NCI-H1092 (cell line): ENCODE measurements at places on chromosomes 3 and 15.

GRCh38 chr3:20215636-20216035 lies 29.6 kb upstream of the SGO1 start:
- no peak for DNase-seq

- DNase-seq, result no peak
Observed at GRCh38 chr3:183410759-183411158, 17.7 kb downstream of the MCF2L2 start.

- DNase-seq, result no peak
Observed at GRCh38 chr3:186070996-186071395, 37.9 kb downstream of the ETV5 start.

GRCh38 chr3:191303596-191303995 lies 25.6 kb upstream of the CCDC50 start:
- DNase-seq, result no peak

DNA sequence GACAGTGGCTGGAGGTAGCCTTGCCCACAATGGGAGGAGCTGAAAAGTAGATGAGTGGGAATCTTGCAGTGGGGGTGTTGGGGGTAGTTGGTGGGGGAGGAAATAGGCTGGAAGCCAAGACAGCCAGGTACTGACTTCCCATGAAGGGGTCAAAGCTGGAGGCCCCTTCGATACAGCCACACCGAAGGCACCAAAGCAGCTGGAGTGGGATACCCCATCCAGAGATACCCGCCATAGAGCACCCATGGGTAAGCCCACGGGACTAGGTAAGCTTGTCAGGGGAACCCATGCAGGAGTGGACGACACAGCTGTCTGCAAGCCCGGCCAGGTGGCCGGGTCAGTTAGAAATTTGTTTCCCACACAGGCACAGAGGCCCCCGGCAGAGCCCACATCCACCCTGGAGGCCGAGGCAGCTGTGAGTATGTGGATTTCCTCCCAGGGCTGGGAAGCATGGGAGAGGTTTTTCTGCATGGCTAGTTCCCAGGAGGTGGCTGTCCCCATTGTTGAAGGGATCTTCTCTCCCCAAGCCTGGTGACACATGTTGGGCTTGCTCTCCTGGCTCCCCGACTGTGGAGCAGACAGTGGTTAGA lies 28.6 kb downstream of the PRR23E start:
- no peak for DNase-seq

- no peak for DNase-seq
Observed at GRCh38 chr3:119238363-119238762, 2.3 kb downstream of the B4GALT4 start.

GRCh38 chr15:92617549-92618520 lies 37.7 kb downstream of the FAM174B start:
- peak; percentile 74 for DNase-seq

DNA sequence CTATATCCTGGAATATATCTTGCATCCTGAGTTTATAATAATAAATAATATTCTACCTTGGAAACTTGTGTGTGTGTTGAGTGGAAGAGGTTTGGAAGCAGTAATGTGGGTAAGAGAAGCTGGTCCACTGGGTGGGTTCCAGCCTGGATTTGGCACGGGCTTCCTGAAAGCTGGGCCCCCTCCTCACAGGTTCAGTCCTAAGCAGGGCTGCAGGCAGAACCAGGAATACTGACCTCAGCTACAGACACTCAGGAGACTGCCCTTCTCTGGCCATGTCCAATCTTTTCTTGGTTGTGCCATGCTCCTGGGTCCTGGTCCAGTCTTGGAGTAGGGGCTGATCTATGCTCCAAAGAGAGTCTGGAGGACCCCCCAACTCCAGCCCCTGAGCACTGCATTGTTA lies 4.5 kb downstream of the MYD88 start:
- no peak for DNase-seq

GRCh38 chr3:190996181-190996775 lies 133.8 kb upstream of the GMNC start:
- no peak for DNase-seq

- DNase-seq, result no peak
Observed at GRCh38 chr3:33057320-33058298, 39.3 kb downstream of the GLB1 start.

DNA sequence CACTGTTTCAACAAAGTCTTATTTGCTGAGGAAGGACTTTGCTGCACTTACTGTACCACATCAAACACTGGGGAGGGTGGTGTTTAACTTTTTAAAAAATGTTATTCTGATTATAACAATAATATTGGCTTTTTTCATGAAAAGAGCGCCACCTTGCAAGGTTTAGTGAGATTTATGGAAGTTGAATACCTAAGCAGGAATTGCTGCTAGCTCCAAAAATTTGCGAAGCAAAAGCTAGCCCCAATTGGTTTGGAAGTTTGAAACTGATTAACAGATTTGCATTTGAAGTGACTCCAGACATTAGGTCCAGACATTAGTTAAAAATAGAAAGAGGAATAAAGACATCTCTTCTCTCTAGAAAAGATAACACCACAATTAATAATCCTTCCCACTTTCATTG lies 6.7 kb downstream of the ZIC1 start:
- no peak for DNase-seq

DNA sequence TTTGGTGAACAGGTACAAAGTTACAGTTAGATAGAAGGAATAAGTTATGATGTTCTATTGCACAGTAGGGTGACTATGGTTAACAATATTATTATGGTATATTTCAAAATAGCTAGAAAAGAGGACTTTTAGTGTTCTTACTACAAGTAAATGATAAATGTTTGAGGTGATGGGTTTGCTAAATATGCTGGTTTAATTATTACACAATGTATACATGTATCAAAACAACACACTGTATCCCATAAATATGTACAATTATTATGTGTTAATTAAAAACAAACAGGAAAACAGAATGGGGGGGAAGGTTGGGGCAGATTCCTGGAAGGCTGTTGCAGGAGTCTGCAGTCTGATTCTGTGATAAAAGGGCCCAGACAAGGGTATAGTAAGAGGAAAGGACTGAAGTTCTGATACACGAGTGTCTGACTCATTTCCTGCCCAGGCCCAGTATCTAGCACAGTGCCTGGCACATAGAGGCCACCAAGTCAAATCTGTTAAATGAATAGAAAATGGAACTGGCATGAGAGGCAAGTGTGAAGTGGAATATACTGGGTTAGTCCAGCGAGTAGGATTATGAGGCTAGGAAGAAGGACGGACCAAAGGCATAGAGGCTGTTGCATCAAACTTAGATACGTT lies 7.2 kb upstream of the ENTPD3 start:
- no peak for DNase-seq

GRCh38 chr3:156253150-156253549 lies 132.8 kb downstream of the KCNAB1 start:
- DNase-seq, result no peak

GRCh38 chr3:32791833-32792232 lies 26.0 kb upstream of the TRIM71 start:
- DNase-seq, result no peak

GRCh38 chr15:66774001-66774814 lies 72.2 kb downstream of the SMAD6 start:
- peak; percentile 47 for DNase-seq

DNA sequence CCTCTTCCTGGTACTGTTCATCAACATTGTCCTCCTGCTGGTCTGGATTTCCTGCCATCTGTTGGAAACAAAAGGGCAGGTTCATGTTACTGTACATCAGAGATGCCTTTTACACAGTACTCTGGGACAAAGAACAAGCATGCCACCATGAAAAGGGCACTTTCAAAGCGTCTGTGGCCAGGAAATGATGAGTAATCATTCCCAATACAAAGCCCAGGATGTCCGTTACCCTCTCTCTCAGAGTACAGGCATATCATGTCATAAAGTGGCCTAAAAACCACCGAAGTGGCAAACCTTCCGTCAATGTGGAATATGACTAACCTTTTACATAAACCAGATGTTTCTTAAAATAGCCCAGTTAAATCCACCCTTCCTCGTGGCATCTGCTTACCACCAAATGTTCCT lies 71.2 kb downstream of the GOLIM4 start:
- DNase-seq, result peak; percentile 71

DNA sequence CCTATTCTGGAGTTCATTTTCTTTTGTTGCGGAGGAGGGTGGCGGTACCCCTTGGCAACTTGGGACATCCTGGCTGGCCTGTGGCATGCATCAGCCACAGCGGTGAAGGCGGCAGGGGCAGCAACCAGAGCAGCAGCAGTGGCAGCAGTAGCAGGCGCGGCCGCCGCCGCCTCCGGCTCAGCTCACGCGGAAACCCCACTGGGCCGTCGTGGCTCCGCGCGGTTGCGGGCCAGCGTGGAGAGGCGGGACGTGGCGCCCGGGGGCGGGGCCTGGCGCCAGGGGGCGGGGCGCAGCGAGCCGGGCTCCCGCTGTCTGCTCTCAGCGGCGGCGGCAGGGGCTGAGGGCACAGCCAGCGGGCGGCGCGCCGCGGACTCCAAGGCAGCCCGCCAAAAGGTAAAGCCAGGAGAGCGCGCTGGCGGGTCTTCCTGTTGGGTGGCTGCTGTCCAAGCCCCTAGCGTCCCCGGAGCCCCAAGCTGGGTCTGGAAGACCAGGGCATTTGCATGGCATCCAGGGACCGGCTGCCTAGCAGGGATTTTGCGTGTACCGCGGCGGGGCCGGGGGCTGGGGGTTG lies 334.4 kb upstream of the THRB start:
- peak; percentile 36 for DNase-seq

GRCh38 chr15:22780267-22780666 lies 6.2 kb upstream of the NIPA1 start:
- no peak for DNase-seq

GRCh38 chr3:18786650-18787323 lies 361.5 kb upstream of the KCNH8 start:
- no peak for DNase-seq

DNA sequence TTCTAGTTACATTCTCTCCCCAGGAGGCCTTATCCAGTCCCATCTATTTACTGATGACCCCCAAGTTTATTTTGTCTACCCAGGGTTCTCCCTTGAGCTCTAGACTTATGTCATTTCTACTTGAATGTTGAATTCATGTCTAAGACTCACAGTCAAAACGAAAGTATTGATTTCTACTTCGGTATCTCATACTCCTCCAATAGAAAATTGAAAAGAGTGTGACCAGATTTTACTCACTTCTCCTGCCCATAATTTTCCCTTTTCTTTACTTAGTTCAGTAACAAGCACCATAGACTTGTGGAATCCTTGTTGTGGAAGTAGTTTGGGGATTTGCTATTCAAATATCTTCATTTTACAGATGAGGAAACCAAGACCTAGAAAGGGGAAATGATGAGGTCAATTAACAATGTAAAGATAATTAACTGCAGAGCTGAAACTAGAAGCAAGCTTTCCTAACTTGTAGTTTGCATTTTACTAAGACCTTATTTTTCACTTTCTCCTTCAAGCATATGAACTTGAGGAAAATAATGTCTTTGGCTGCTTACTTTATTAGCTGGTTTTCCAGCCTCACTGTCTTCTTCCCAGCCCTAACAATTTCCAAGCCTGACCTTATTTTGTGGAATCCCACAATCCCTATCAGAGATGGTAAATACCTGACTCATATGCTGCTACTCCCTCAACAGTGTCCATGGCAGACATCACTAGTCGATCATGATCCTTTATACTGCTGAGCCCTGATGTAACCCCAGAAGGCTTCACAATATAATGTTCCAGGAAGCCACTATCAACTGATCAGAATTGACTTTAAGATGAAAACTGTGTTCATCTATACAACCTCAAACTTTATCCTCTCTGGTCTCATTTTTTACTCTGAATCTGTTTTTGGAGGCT lies 123.9 kb upstream of the AGBL1 start:
- no peak for DNase-seq

GRCh38 chr3:36903119-36903882 lies 41.6 kb downstream of the TRANK1 start:
- no peak for DNase-seq

GRCh38 chr3:134453631-134454030 lies 32.2 kb downstream of the ANAPC13 start:
- no peak for DNase-seq

DNA sequence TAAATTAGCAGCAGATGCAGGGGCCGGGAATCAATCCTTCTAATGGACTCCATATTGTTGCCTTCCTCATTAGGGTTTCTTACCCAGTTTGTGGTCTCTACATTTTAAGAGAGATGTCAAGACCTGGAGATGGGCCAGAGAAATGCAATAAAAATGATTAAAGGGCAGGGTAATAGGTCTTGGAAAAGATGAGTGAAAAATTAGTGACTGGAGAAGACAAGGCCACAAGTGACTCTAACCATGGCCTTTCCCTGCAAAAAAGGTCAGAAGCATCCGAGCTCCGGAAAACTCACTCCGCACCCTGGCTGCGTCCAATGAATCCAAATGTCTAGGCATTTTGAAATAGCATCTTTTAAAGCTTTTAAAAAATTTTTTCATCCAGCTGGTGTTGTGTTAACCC lies 152.8 kb downstream of the ARRDC4 start:
- no peak for DNase-seq

GRCh38 chr3:144923046-144923775 lies 951.6 kb downstream of the DIPK2A start:
- no peak for DNase-seq

DNA sequence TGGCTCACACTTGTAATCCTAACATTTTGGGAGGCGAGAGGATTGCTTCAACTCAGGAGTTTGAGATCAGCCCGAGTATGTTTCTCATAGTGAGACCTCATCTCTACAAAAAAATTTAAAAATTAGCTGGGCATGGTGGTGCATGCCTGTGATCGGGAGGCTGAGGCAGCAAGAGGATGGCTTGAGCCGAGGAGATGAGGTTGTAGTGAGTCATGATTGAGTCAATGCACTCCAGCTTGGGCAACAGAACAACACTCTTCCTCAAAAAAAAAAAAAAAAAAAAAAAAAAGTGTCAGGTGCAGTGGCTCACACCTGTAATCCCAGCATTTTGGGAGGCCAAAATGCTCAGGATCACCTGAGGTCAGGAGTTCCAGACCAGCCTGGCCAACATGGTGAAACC lies 2.4 kb downstream of the RPL39L start:
- no peak for DNase-seq

DNA sequence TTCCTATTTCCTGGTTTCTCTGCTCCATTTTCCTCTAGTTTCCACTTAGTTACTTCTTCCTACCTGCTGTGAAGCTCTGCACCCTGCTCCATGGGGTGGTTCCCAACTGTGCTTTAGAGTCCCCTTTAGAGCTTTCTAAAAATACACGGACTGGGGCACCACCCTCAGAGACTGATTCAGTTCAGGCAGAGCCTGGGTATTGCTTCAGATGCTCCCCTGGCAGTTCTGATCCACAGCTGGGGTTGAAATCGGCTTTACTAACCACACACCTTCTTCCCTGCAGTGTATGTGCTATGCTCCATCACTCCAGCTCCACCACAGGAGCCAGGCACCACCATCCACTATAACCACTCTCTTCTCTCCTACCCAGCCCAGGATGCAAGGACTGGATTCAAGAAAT lies 12.6 kb downstream of the ANP32A start:
- DNase-seq, result no peak
